AG04449 (cell line): ENCODE measurements at places on chromosomes 16 and 17.

- no peak for DNase-seq
Observed at GRCh38 chr16:5026664-5027063, 7.1 kb downstream of the NAGPA start.

DNA sequence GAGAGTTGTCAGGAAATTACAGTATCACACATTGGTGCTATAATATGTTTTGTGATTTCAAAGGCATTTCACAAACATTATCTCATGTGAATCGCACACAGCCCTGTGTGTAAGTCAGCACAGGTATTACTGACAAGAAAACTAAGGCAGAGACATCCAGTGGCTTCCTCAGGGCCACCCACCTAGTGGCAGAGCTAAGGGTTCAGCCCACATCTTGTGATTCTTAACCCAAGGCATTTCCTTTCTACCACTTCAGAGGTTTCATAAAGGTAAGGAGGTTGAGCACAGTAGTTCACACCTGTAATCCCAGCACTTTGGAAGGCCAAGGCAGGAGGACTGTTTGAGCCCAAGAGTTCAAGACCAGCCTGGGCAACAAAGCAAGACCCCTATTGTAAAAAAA is 58.2 kb downstream of the STX8 start:
- DNase-seq = no peak

DNA sequence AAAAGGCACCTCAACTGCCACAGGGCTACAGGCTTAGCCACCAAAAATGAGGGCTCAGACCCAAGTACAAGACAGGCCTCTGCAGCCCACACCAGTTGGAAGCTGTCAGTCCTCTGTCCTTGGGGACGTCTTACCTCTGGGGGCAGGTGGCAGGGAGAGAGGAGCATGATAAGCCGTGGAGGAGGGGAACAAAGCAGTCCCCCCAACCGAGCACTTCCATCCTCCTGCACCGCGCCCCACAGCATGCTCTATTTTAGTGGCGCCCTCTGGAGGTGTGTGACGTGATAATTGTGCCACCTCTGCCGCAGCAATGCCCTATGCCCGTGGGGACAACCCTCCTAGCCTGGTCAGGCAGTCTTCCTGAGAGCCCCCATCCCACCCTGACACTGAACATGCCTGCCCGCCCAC is 13.6 kb downstream of the G6PC3 start:
- DNase-seq = no peak

DNA sequence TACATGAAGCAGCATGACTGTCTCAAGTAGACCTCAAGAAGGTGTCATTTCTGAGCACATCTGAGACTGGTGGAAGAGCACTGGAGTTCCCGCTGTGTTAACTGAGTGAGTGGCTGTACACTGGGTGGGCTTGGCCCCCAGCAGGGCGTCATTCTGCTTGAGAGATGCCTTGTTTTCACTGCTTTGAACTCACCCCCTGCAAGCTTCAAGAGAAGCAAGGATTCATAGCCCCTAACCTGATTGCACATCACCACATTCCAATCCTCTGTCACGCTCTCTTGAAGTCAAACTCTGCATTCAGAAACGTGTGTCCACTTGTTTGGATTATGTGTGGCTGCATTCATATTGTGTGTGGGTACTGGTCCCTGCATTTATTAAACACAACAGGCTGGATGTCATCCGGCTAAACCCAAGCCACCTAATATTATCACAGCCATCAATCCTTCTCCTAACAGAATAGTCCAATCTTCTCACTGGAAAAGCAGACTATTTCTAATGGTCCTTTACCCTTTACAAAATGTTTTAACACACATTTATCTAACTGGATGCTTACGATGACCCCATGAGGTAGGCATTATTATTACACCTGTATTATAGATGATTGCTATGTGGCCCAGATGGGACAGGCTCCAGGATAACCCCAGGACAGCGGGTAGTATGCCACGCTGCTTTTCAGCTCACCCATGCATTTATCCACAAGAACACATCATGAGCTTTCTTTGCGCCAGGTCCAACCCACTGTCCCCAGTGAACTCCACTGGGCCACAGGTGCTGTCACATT is 76.3 kb downstream of the USP31 start:
- DNase-seq = no peak

GRCh38 chr16:69831212-69832123 is 69.3 kb downstream of the WWP2 start:
- DNase-seq = no peak

DNA sequence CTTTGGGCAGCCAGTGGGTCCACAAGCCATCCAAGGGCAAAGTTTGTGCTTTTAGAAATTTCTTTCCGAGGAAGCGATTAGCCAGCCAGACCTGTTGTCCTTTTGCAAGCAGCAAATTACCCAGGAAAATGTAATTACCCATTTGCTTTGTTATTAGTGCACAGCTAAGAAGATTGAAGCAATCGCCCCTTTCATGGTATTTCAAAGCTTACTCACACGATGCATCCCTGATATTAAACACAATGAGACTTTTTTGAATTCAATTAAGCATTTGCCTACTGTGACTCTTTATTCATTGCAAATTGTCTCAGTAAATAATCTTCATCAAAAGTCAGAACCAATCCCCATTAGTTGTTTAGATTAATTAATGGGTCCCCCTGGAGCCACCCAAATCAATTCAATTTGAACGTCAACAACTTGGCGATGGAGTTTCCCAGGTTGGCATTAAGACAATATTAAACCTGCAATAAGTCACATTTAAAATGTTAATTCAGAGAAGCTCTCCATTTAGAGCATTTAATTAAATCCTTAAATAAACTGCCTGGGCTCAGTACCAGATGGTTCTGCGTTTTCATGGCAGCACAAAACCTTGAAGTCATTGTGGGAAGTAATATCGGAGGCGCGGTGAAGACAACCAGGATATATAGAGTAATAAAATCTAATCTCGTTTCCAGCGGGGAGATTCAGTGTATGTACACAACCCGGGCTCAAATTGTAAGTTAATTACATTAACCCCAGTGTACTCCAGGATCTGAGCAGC is 366.2 kb upstream of the TNRC6C start:
- no peak for DNase-seq
